ENCODE measurements at places on chromosomes 7 and 10.

GRCh38 chr7:101926265-101926664 lies 108.8 kb downstream of the CUX1 start:
- no peak for DNase-seq

DNA sequence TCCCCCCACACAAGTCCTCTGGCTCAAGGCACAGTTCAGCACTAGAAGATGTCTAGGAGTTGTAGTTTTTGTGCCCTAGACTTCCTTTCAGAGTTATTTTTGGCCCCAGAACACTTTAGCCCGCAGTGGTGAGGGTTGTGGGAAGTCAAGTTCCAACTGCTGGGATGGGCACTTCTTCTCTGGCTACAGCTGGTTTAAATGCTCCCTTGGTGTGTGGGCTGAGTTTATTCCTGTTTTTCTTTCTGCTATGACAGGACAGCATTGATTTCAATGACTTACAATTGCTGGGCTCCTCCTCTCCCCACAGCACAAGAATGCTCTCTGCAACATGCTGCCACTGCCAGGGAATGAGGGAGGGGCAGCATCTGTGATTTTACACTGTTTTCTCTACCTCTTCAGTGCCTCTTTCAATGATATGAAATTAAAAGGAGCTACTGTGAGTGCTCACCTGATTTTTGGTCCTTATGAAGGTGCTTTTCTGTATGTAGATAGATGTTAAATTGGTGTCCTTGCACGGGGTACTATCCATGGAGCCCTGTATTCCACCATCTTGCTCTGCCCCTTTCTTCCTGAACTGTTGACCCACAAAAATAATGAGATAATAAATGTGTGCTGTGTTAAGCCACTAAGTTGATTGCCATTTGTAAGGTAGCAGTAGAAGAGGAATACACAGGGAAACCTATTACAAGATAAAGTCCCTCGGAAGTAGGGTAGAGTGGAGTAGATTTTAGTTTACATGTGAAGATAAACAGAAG lies 56.3 kb downstream of the SLC13A1 start:
- no peak for DNase-seq

DNA sequence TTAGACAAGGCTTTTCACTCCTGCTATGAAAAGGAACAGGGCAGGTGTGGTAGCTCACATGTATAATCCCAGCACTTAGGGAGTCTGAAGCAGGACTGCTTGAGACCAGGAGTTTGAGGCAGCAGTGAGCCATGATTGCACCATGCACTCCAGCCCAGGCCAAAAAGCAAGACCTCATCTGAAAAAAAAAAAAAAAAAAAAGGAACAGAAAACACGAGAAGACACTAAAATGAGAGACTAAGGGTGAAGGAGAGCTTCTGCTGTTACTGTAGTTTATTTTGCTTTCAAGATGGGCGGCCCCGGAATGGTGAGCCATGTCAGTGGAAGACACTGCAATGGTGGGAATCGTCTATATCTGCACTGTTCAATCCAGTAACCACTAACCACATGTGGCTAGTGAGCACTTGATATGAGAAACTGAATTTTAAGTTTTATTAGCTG lies 9.9 kb downstream of the PIP4K2A start:
- DNase-seq: no peak

GRCh38 chr7:116540743-116541142 lies 15.9 kb downstream of the CAV1 start:
- no peak for DNase-seq

DNA sequence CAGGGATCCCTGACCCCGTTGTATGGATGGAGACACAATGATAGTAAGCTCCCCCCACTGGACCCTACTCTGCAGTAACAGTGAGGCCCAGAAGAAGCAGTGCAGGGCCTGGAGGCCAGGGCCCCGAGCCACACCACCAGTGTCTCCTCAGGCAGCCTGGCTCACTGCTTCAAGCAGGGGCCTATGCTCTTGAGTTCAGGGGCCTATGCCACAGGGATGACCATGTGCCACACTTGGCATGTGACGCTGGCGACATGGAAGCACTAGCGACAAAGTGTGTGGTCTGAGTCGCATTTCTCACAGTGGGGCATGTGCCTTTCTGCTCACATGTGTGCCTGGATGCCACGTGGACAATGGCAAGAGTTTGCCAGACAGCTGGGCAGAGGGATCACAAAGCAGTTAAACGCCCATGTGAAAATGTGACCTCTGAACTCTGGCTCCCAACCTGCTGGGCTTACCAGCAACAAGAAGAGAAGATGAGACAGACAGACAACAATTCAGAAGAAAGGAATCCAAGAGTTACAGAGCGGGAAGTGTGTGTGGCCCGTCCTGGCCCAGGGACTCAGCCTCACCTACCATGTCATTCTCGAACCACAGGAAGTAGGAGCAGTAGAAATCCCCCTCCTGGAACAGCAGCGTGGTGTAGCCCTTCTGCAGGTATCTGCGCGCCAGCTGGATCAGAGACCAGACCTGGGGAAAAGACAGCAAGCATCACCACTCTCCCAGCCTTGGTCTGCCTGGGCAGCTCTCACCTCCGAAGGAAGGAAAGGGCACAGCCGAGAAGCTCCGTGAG lies 4.7 kb upstream of the PYROXD2 start:
- DNase-seq: no peak

DNA sequence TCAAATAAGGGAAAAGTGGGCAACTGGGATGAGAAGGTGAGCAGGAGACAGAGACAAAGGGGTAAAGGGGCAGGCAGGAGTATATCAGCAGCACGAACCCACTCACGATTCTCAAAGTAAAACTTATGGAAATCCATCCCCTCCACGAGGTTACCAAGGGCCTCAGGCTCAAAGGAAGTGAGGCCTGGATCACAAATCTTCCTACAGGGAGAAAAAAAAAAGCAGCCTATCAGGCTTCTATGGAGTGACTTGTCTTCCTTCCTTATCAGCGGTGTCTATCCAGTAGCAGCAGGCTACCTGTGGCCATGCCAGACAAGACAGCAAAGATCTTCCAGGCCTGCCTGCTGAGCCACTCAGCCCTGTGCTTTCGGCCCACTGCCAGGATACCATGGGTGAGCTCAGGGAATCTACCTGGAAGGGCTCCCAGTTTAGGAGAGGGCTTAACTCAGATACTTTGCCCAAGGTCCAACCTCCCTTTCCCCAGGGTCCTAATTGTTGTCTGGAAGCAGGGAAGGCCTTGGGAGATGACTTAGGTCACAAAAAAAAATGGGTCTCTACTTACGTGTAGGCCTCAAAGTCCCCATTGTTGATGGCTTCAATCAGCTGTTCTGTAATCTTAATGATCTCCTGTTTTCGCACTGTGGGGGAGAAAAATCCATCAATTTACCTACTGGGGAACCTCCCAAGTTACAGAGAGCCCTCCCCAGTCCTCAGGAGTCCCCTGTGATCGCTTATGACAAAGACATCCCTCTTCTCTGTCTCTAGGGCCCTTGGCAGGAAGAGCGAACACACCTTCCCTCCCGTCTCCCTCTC lies 5.7 kb upstream of the NDST2 start:
- no peak for DNase-seq

- no peak for DNase-seq
These were observed 282.1 kb downstream of the ZEB1 start for GRCh38 chr10:31601136-31601535.

DNA sequence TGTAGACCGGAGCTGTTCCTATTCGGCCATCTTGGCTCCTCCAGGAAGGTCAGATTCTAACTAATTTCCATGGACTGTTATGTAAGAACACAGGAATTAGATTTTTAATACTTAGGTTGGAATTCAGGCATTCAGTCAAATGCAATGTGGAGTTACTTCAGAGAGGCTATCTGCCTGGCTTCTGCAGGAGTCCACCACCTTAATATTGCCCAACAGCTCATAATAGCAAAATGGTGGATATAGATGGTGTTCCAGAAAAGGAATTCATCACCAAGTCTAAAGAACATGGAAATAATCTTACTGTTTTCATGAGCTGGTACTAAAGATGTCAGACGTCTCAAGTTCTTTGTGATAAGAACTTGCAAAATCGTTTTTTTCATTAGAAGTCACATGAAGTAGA lies 39.5 kb downstream of the CRHR2 start:
- DNase-seq: no peak

GRCh38 chr7:76328389-76328788 lies 25.9 kb downstream of the HSPB1 start:
- DNase-seq: no peak
